RPMI7951 (cell line): ENCODE measurements at places on chromosomes 2 and 18. TPM values are rescaled to one million over a fixed set of nuclear protein-coding genes. Genes with fewer than 3 reads are reported as not detected.

GRCh38 chr2:3268705-3269029 lies 109.0 kb downstream of the EIPR1 start:
- DNase-seq: no peak

DNA sequence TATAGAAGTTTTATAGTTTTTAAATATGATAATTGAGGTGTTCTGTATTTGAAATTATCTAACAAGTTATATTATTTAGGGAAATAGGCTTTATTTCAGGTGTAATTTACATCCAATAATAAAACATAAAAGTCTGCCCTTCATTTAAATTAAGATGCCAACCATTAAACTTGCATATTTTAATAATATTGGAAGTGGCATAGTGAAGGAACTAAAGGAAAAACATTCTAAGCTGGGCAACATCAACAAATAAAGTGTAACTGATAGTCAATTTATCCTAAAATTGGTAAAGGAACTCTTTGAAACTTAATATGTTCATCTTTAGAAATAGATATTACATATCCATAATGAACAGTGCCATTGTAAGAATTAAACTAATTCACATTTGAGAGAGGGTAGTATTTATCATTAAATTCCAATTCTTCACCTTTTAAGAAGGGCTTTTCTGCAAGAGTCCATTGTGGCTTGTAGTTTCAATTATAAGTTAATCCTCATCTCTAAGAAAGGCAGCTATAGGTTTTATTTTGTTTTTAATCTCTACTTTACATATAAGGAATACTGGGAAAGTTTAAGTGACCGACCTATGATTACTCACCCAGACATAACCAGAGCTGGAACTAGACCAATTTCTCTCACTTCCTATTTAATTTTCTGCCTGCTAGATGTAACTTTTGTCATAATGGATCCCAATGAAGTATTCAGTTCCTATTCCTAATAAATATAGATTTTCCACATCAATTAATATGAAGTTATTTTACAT lies 401.6 kb downstream of the XIRP2 start:
- peak; percentile 3 for DNase-seq

BOLL gene
- total RNA-seq: not detected in 2 replicates

GRCh38 chr2:10341193-10341592 lies 38.5 kb downstream of the HPCAL1 start:
- no peak for DNase-seq

DNA sequence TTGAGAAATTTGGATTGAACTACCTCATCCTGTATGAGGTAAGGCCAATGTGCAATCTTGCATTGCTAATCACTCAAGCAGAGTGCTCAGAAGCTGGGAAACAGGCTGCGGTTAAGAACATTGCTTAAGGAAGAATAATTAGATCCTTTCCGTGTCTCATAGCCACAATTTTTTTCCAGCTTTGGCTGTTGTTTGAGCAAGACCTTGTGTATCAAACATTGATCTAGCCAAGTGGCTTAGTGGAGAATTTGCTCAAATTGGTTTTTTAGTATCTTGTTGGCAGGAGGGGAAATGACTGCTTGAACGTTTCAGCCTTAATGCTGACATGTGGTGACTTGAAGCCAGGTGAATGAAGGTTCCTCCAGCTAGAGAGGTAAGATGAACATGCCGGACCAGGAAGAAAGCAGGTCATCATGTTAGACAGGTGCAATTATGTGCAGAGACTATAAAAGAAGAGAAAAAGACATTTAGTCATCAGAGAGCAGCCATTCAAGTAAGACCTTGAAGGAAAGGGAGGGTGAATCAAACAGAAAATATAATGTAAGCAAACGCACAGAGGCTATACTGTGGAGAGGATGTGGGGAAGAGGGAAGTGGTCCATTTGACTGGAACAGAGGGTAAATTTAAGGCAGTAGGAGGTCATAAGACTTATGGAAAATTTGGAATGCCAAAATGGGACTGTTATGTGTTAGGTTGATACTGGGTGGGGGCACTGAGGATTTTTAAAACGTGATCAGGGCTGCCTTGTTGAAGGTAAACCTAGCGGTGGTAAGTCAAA lies 98.9 kb upstream of the CYP1B1 start:
- DNase-seq: peak; percentile 97
